Stimulated activated CD4-positive, alpha-beta T cell treated with anti-CD3 and anti-CD28 coated beads, Interleukin-2, amount 100 ng/mL, for 24 hours (primary cell): ENCODE measurements at places on chromosomes 7 and 10.
A peak's percentile ranks its signal among the peaks of the same experiment; 100 is the strongest.

DNA sequence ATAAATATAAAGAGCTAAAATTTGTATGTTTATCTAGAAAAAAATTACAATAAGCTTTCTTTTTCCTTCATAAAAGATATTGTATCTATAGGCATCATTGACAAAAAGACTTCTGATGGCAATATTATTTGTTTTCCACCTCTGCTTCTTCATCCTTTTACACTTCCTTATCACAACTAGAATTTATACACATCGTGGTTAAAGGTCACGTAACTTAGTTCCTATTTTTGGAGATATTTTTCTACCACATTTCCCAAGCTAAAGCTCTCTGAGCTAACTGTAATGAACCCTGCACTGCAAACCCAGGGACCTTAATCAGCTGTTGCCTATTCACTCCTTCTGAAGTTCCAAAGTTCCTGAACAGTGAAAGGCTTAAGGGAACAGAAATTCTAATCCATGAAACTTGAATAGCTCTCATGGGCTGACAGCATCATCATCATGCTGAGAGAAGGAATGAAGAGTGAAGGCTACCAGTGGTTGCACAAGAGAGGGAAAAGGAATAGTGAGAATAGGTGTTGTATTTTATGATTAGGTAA is 106.1 kb upstream of the SLC13A1 start:
- DNase-seq = no peak

DNA sequence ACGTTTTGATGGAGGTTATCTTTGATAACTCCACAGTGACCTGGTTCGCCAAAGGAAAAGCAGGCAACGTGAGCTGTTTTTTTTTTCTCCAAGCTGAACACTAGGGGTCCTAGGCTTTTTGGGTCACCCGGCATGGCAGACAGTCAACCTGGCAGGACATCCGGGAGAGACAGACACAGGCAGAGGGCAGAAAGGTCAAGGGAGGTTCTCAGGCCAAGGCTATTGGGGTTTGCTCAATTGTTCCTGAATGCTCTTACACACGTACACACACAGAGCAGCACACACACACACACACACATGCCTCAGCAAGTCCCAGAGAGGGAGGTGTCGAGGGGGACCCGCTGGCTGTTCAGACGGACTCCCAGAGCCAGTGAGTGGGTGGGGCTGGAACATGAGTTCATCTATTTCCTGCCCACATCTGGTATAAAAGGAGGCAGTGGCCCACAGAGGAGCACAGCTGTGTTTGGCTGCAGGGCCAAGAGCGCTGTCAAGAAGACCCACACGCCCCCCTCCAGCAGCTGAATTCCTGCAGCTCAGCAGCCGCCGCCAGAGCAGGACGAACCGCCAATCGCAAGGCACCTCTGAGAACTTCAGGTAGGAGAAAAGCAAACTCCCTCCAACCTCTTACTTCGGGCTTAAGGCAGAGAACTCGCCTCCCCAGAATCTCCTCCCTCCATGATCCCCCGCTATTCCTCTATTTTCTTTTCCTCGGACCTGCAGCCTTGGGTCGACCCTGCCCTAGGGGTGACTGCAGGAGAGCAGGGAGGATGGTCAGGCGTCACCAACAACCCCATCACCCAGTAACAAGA is at the start of gene SERPINE1:
Gene SERPINE1 (plus strand): TSS at position 454 of the 809 bp plus-strand sequence. CDS start 1,290 bp downstream, outside the sequence.
- peak; percentile 41 for DNase-seq

- no peak for DNase-seq
Measured at GRCh38 chr10:54133203-54133602, 667.8 kb downstream of the PCDH15 start.

GRCh38 chr7:149228831-149229471 is 10.5 kb upstream of the ZNF212 start:
- no peak for DNase-seq

GRCh38 chr10:84523526-84523925 is 195.1 kb downstream of the CCSER2 start:
- no peak for DNase-seq

DNA sequence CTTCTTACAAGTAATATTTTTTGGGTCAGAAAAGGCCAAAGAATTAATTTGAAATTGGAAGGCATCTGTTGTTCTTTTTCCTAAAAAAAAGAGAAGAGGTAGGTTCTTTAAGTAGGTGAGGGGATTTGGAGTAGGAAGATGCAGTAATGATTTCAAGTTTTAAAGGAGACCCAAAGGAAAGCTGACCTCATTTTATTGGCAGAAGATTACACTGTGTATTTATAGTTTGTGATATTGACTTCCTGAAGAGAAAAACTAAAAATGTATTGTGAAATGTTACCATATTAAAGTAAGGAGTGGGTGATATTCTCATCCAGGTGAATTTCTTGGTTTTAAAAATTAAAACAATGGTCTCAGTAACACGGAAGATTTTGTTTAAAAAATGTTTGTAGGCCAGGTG is 56.6 kb upstream of the CELF2 start:
- no peak for DNase-seq

DNA sequence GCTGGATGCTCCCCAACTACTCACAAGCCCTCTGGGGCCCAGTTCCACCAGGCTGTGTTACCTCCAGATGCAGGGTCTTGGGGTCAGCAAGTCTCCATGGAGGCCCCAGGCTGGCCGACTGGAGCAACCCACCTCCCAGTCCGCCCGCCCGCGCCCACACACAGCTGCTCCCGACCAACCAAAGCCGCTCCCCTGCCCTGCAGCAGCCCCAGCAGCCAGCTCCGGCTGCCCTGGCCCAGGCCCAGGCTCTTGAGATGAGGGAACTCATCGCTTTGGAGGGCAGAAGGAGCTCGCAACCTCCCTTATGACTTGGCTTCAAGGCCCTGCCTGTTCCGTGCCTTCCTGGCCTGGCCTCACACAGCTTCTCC is 47.2 kb downstream of the LRRC20 start:
- no peak for DNase-seq

DNA sequence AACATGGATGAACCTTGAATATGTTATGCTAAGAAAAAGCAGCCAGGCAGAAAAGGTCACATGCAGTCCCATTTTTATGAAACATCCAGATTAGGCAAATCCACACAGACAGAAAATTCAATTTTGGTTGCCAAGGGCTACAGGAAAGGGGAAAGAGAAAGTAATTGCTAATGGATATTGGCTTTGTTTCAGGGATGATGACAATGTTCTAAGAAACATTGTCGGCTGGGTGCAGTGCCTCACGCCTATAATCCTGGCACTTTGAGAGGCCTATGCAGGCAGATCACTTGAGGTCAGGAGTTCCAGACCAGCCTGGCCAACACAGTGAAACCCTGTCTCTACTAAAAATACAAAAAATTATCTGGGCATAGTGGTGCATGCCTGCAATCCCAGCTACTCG is 23.0 kb downstream of the ZNF33B start:
- DNase-seq = no peak

- DNase-seq = no peak
Measured at GRCh38 chr10:103117247-103117646, 75.8 kb downstream of the NT5C2 start.

DNA sequence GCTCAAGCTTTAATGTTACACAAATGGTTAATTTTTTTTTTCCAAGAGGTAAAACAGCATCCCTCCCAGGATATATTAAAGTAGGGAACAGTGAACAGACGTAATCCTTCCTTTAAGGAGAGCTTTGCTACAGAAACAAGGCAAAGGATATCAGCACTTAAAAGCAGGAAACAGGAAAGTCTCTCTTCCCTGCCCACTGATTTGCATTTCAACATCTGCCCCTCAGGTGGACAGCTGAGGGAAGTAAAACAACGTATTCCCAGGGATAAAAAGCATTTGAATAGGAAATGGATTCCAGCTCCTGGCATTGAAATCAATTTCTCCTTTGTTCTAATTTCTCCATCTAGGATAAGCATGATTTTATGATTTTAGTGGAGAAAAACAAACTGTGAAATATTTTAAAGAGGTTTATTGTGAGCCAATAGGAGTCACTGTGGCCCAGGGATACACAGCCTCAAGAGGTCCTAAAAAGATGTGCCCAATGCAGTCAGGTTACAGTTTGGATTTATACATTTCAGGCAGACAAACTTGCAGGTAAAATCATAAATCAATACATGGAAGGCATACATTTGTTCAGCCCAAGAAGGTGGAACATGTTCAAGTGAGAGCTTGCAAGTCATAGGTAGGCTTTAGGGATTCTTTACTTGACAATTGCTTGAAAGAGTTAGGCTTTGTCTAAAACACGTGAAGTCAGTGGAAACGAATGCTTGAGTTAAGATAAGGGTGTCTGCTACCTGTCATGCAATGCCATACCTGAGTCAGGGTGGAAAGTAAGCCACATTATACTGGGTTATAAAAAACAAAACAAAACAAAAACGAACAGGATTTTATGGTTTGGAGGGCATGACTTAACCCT is 286.2 kb upstream of the VWC2 start:
- DNase-seq = no peak

GRCh38 chr7:151539088-151539671 is 19.5 kb upstream of the RHEB start:
- no peak for DNase-seq

DNA sequence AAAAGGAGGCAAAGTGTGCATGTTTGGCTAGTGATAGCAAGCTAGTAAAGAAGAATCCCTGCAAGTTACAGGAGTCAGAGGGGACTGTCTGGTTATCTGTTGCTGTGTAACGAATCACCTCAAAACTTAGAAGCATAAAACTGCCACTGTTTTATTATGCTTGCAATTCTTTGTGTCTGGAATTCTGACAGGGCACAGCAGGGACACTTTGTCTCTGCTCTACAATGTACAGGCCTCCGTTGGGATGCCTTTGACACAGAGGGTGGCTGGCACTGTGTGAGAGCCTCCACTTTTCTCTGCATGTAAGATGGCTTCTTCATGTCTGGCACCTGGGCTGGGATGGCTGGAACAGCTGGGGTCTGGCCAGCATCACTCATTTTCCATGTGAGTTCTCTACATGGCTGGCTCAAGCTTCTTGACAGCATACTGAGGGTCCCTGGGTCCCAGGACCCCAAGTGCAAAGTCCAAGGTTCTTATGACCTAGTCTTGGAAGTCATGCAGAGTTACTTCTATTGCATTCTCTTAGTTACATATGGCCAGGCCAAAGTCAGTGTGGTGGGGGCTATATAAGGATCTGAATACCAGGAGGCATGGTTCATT is 276.9 kb downstream of the RPS24 start:
- DNase-seq = peak; percentile 11

DNA sequence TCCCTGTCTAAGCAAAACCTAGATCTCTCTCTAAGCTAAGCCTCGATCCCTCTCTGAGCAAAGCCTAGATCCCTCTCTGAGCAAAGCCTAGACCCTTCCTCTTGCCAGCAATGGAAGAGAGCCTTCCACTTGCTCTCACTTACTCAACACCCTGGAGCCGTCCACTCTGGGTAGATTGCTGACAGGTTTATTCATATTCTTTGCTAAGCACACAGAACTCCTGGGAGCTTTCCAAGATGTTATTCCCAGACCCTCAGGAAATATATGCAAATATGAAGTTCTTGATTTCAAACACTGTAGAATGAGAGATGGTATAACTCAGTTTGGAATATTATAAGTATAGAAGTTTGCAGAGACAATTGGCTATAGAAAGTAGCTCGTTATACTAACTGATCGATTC is 503.8 kb upstream of the CELF2 start:
- DNase-seq = no peak
